ENCODE measurements at places on chromosomes 7 and 10.
A peak's percentile ranks its signal among the peaks of the same experiment; 100 is the strongest.

GRCh38 chr10:35498693-35499092 is 106.4 kb upstream of the GJD4 start:
- DNase-seq: no peak

DNA sequence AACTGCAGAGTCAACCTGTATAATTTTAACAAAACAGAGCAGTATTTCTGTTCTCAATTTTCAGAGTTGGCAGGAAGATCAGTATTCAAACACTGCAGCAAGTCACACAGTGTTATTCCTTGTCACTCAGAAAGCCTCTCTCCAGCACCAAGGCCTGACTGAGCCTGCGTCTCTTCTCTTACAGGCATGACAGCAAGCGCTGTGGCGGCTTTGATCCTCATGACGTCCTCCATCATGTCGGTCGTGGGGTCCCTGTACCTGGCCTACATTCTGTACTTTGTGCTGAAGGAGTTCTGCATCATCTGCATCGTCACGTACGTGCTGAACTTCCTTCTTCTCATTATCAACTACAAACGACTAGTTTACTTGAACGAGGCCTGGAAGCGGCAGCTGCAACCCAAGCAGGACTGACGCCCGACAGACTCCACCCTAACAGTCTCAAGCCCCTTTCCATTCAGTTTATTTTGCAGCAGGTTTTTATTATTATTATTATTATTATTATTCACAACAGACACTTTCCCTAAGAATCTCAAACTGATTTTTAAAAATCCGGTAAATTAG is 28.0 kb downstream of the GUSB start:
- DNase-seq: no peak

DNA sequence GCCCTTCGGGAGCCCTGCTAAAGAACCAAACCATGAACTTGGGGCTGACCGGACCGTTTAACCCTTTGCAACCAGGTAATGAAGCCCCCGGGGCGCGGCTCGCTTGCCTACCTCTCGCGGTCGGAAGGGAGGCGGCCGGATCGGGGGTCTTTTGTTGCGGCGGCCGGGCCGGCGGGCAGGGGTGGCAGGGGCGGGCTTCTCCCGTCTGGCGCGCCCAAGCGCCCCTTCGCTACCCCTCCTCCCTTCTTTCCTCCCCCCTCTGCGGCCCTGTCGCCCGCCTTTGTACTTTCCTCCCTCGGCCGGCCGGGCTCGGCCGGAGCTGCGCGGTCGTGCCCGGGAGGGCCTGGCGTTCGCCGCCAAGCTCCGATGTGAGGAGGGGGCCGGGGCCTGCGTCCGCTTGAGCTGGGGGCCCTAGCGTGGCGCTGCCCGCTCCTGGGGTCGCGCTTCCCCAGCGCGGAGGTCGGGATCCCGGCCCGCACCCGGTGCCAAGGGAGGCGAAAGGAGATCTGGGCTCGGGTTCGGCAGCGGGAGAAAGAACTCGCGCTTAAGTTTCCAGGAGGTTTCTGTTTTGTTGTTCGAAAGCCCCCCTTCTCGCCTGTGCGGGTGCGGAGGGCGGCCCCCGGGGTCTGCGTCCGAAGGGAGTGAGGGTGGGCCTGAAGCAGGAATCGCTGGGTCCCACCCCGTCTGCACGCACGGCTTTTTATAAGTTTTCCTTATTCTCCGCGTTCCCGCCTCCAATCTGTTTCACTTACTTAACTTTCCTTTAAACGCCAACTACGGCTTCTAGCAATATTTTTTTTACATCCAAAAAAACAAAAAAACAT is 436.8 kb upstream of the GALNT17 start:
- DNase-seq: no peak

DNA sequence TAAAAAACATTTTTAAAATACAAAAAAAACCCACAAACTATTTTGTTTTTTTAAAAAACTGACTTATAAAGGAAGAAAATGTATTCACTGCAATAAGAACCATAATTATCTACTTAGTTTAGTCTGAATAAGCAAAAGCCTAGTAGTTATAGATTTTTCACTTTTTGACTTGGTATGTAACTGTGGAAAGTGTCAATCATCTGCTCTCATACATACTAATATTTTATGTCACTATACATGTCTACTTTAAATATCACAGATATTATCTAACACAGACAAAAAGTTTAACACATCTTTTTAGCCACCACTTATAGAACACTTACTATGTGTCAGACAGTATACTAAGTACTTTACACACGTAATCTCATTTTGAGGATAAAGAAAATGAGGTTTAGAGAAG is 3.2 kb upstream of the JMJD1C start:
- DNase-seq: no peak

DNA sequence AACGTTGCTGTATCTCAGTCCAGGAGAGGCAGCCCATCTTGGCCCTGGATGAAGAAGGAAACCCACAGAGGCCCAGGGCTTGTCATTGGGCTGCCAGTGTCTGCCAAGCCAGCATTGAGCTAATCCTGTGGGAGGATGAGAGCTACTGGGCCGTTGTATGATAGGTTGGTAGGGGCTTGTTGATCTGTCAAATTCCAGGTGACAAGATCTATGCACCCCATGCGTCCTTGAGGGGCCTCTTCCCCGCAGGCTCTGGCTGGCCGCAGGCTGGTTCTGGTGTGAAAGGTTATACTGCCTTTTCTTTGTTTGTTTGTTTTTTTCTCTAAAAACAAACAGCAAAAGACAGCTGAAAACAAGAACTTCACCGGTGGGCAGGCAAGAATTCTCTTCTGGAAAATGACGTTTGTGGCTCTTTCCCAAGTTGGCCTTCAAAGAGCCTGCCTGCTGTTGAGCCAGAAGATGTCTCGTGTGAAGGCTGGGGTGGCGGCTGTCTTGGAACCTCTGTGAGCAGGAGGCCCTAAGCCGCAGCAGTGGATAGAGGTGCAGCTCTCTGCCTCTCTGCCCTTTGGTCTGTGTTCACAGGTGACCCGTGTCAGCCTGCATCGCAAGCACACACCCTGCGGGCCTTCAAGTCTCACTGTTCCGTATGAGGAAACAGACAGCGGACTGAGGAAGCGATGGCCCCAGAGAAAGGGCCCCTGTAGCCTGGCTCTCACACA is 23.3 kb downstream of the CYP17A1 start:
- no peak for DNase-seq

- peak; percentile 43 for DNase-seq
Observed at GRCh38 chr10:12201543-12201942, 5.6 kb downstream of the CDC123 start.

DNA sequence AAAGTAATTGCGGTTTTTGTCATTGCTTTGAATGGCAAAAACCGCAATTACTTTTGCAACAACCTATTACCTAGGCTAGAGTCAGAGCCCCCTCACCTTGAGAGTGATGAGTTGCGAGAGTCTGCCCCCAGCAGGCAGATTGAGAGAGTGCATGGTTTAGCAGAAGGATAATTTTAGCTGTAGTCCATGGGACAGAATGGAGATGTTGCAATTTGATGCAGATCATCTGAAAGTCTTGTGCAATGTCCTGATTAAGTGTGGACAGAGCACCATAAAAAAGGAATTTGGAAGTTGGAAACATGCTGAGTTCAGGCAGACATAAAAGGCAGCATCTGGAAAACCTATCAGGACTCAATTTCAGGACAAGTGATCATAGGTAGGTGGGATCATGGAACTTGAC is 48.7 kb downstream of the GPR141 start:
- DNase-seq: peak; percentile 48

GRCh38 chr10:126670056-126670894 is at the start of gene C10orf90:
TSS of gene C10orf90 (minus strand) at chr10:126670693. CDS start at chr10:126670480, 213 bp downstream.
- no peak for DNase-seq

GRCh38 chr10:104301907-104302690 is 33.1 kb downstream of the GSTO2 start:
- no peak for DNase-seq

GRCh38 chr7:153151766-153152165 is 392.2 kb downstream of the ACTR3B start:
- no peak for DNase-seq

DNA sequence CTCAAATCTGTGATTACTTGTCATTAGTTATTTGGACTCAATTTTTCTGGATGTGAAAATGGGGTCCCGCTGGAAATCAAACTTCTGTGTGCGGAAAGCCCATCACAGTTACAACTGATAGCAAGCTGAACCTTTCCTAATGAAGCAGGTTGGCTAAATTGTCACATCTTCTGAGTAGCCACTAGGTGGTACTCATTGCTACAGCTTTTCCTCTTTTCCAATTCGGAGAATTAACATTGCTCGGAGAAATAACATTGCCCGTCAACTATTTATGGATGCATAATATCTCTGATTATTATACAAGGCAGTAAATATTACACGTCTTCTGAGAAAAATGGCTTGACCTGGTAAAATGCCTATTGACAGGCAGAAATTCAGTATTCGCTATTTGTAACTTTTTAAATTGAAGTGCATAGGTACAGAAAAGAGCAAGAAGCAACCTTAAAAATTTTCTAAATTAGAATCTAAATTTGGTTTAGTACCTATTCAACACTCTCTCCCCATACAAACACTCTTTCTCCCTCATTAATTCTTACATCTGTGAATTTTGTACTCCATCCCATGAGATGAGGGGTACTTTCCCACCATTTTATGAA is 17.3 kb upstream of the BLOC1S2 start:
- no peak for DNase-seq

- no peak for DNase-seq
Observed at GRCh38 chr10:78609976-78610375, 458.8 kb upstream of the ZMIZ1 start.

GRCh38 chr7:101722247-101722646 is 93.2 kb upstream of the MYL10 start:
- DNase-seq: no peak

GRCh38 chr7:134660242-134660785 is 13.7 kb downstream of the BPGM start:
- no peak for DNase-seq

GRCh38 chr7:80858141-80858903 is 60.5 kb downstream of the SEMA3C start:
- no peak for DNase-seq

GRCh38 chr7:30155481-30155880 is 20.7 kb downstream of the MTURN start:
- no peak for DNase-seq

GRCh38 chr10:60914690-60915141 is 29.3 kb downstream of the RHOBTB1 start:
- no peak for DNase-seq

DNA sequence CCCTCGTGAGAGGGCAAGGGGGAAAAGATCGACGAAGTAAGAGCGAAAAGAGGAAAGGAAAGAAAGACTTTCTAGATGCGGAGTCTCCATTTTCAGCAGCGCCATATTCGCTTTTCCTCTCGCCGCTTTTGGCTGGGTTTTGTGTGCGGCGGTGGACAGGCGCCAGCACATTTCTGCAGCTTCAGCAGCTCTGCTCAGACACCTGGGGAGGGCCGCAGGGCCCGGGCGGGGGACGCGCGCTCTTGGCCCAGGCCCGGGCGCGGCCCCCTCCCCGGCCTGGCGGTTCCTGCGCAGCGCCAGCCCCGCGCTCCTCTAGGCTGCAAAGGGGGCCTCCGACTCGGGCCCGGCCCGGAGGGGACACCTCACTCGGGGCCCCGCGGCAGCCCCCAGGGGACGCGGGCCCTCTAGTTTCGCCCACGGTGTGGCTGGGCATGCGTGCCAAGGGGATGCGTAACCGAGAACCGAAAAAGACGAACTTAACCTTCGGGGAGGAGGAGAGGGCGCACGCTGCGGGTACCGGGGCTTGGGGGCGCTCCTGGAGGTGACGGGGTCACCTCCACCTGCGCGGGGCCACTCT is 34.5 kb upstream of the EBLN1 start:
- DNase-seq: peak; percentile 78

- DNase-seq: no peak
Observed at GRCh38 chr7:110601710-110602109, 489.2 kb upstream of the LRRN3 start.

DNA sequence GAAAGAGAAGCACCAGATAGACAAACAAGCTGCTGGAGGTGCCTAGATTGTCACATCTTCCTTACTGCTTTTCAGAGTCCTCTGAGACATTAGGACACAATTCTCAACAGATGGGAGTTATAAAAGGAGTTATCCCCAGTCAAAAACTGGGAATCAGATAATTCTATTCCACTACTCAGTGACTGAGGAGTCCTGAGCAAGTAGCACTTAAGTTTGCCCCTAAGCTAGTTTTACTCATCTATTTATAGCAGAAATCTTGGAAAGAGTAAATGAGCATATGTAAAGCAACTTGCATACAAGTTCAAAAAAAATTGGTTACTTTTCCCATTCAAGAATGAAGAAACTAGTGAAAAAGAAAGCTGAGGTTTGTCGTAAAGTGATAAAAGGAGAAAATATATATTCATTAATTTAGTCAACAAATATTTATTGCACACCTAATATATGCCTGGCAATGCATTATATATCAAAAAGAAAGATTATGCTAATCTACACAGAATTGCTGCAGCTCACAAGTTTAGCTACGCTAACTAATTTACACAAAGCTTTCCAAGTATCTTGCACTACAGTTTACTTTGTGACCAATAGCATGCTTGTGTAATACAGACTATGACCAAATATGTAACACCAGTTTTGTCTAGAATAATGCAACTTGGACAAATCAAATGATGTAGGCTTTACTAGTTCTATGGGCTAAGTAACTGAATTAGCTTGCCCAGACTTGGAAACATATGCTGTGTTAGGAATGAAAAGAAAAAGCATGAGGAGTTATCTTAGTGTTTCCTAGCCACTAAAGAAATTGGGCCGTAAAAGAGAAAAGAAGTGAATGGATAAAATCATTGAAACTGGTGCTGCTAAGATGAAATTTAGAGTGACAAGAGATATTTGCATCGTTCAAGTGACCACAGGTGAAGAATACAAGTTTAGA is 106.3 kb downstream of the GRM3 start:
- no peak for DNase-seq
